Mononuclear cell (primary cell): ENCODE measurements at places on chromosomes 4 and X. TPM values are rescaled to one million over a fixed set of nuclear protein-coding genes. Genes with fewer than 3 reads are reported as not detected.

The USP46 gene
- total RNA-seq, result 6.9 TPM

The PF4V1 gene
- total RNA-seq, result 17.6 TPM

The LIMCH1 gene
- 0.10 TPM for total RNA-seq

The BEND4 gene
- total RNA-seq, result 1.0 TPM

The SPANXD gene
- total RNA-seq, result not detected

The GLOD5 gene
- not detected for total RNA-seq

The CLIC2 gene
- 2.6 TPM for total RNA-seq

The ATP1B4 gene
- total RNA-seq, result not detected

The CT45A9 gene
- total RNA-seq, result not detected

The NOX1 gene
- not detected for total RNA-seq

The ITIH6 gene
- total RNA-seq, result not detected

The VCX gene
- total RNA-seq, result not detected

The DLG3 gene
- total RNA-seq, result 6.4 TPM

The GAGE13 gene
- total RNA-seq, result not detected

The GPM6B gene
- total RNA-seq, result 0.21 TPM

The EXOC1L gene
- not detected for total RNA-seq

The MID1 gene
- under 0.01 TPM for total RNA-seq

The LINC00632 gene
- 0.21 TPM for total RNA-seq

The GPC3 gene
- total RNA-seq, result 0.31 TPM

The MAMLD1 gene
- total RNA-seq, result 0.10 TPM

The ZFP92 gene
- total RNA-seq, result 0.63 TPM

The SLC25A14 gene
- 7.8 TPM for total RNA-seq

The TMPRSS11F gene
- not detected for total RNA-seq

The TLL1 gene
- total RNA-seq, result not detected

The LDOC1 gene
- 1.5 TPM for total RNA-seq

The AKAP14 gene
- not detected for total RNA-seq

The TMEM144 gene
- total RNA-seq, result 2.2 TPM

The SRPK3 gene
- under 0.01 TPM for total RNA-seq

The CUL4B gene
- 26.2 TPM for total RNA-seq

The SLC25A43 gene
- total RNA-seq, result 3.0 TPM

The C4orf51 gene
- not detected for total RNA-seq

The CWH43 gene
- not detected for total RNA-seq

The PFKFB1 gene
- total RNA-seq, result 0.42 TPM

The CACNA1F gene
- total RNA-seq, result 0.31 TPM

The HMX1 gene
- not detected for total RNA-seq

The RP2 gene
- 45.5 TPM for total RNA-seq

The CRLF2 gene
- total RNA-seq, result 0.42 TPM

The ARR3 gene
- total RNA-seq, result not detected

The PAGE1 gene
- not detected for total RNA-seq

The RAB33A gene
- total RNA-seq, result 8.2 TPM

The NXF3 gene
- 0.73 TPM for total RNA-seq

The SPP1 gene
- 0.10 TPM for total RNA-seq

The CD99L2 gene
- total RNA-seq, result 9.6 TPM
